GM12892 (cell line): ENCODE measurements at places on chromosomes 11 and 22.
A peak's percentile ranks its signal among the peaks of the same experiment; 100 is the strongest.

DNA sequence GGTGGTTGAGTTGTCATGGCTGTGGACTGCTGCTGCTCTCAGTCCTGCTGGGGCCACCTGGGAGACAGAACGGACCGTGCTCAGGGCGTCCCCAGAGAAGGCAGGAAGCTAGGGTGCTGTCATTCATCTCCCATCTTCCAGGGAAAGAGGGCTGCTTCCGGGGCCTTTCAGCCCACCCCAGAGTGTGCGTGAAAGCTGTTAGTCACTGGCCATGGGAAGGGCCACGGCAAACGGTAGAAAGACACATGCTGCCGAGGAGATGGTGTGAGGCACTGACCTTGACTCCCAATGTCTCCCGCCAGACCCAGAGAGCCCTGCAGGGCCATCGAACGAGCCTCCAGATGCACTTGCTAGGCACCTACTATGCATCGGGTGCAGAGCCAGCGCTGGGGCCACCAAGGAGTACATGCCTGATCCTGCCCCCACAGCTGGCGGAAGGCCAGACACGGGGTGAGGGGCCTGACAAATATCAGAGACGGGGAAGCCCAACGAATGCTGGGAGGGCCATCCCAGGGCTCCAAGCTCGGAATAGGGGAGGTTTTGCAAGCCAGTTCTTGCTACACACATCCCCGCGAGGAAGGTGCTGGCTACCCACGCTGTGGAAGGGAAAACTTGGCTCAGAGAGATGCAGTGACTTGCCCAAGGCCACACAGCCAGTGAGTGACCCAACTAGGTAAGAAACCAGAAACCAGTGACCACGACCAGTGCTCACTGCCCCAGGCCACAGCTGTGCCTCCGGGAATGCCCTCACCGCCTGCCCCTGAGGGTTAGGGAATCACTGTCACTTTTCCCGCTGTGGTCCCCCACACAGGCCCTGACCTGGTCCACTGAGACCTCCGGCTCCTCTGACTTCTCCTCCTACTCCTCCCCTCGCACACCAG, 10.1 kb downstream of the RAC2 start:
- DNase-seq = peak; percentile 2

DNA sequence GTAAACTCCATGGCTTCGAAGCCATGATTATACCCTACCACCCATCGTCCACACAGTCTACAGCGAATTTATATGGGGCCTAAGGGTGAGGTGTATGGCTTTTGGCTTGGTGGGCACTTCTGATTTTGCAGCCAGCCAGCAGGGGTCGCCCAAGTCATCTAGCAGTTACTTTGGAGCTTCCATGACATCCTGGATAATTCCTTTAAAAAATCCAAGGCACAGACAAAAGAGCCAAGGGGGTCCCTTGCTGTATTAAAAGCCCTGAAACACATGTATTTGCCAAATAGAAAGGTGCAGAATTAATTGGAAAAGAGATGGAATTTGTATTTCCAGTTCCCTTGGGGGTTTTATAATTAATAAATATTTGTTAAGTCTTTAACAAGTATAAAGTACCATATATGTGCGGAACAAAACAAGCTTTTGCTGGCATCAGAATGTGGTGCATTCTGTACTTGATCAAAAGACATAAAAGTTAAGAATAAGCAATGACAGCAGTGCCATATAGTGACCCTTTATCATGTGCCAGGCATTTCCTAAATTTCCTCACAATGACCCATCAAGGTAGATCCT, 132.8 kb upstream of the PITPNB start:
- DNase-seq = no peak

DNA sequence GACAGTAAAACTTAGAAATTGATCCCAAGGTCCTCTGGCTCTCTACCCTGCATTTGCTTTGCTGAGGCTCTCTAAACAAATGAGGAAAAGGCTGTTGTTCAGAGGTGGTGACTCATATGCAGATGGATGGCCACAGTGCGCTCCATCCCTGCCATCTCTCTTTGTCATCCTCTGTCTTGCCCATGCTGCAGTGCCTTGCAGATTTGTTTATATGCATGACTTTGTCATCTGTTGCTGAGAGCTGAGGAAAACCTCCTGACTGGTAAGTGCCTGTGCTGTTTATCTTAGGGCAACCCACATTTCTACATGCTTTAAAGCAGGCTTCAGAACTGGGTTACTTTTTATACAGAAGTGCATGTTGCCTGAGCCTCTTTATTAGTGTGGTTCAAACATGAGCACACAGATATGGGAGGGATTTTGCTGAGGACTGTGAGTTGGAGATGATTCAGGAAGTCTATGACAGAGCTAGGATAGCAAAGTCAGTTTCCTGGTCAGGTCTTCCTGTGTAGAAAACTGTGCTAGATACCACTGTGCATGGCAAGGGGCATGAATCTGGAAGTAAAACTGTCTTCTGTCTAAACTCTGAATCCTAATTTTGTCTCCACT, 57.4 kb downstream of the JAM3 start:
- no peak for DNase-seq

DNA sequence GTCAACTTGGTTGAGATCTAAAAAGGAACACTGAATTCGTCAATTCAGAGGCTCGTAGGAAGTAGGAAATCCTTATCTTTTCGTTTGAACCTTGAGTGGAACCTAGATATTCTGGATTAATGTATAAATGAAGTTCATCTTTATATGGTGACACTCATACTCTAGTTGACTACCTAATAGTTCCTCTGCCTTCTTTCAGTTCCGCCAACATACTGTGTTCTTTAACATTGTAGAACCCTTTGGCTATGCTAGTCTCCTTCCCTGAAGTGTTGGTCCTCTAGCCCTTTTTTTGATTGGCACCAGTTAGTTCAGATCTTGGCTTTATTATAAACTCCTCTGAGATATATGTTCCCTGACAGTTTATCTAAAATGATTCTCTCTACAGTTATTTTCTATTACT, 1.5 kb downstream of the ATM start:
- no peak for DNase-seq

- no peak for DNase-seq
These were observed 11.2 kb downstream of the MAPK1 start for GRCh38 chr22:21856197-21856596.
